Brain microvascular endothelial cell (primary cell): ENCODE measurements at places on chromosomes 4 and X.

GRCh38 chr4:101972791-101973190 is 182.3 kb downstream of the BANK1 start:
- DNase-seq, result no peak

- DNase-seq, result no peak
Measured at GRCh38 chrX:102063445-102064074, 61.9 kb upstream of the TCEAL2 start.

GRCh38 chrX:105527759-105528158 is 294.6 kb upstream of the NRK start:
- no peak for DNase-seq

GRCh38 chr4:169626331-169627282 is 6.2 kb downstream of the CLCN3 start:
- no peak for DNase-seq

DNA sequence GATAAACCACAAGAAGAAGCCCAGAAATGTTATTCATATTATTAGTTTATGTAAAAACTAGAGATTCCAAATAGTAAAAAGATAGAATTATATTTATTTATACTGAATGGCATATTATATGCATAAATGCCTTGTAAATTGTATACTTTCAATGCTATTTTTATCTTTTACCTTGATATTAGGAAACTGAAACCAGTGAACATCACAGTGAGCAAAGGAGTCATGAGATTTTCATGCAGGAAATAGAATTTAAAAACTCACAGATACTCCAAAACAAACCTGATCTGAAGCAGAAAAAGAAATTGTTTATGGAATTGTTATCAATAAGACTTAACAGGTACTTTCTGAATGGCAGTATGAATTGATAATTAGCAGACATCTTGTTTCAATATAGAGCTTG is 207.3 kb upstream of the CENPE start:
- DNase-seq, result no peak

GRCh38 chrX:56978172-56978571 is 17.2 kb downstream of the SPIN3 start:
- DNase-seq, result peak; percentile 40

DNA sequence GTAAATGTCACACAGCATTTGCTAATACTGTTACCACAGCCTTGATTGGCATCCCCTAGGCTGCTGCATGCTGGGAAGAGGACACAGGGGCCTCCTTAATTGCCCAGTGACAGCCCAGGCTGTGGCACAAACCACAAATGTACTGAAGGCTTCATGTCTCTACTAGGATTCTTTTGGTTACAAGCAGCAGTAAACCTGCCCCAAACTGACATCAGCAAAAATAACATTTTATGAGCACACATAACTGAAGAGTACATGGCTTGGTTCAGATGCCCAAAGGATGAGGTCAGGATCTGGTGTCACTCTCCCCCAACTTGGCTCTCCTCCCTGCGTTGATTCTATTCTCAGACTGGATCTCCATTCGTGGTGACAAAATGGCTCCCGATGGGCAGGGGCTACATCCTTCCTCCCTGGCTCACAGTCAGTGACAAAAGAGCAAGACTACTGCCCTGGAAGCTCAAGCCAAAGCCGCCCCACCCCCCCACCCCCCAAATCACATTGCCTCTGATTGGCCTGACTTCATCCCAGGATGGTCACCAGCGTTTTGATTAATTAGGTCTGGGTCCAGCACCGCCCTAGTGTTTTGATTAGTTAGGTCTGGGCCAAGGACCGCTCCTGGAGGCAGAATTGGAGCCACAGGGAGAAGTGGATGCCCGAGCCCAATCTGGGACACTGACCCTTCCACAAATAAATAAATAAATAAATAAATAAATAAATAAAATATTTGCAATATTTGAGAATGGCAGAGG is 180.5 kb upstream of the RBPJ start:
- peak; percentile 47 for DNase-seq

- no peak for DNase-seq
Measured at GRCh38 chr4:168167714-168168284, 75.5 kb downstream of the ANXA10 start.
